A172 (cell line): ENCODE measurements at places on chromosomes 7 and 10. TPM values are rescaled to one million over a fixed set of nuclear protein-coding genes. Genes with fewer than 3 reads are reported as not detected.
A peak's percentile ranks its signal among the peaks of the same experiment; 100 is the strongest.

DNA sequence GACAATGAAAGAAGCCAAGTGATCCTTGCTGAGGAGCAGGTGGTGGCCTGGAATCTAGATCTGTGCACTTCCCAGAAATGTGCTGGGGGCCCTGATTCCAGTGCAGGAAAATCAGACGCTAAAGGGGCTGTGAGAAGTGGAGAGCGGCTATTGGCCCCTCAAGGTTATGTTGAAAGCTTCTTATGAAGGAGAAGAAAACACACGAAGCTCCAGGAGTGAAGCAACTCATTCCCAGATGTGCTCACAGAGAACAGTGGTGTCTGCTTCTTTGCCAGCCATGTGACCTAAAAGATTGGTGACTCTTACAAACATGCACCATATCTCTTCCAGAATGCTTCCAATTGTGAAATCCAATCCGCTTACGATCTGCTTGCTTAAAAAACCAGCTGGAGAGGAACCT is 679.3 kb upstream of the IGFBP3 start:
- no peak for DNase-seq

DNA sequence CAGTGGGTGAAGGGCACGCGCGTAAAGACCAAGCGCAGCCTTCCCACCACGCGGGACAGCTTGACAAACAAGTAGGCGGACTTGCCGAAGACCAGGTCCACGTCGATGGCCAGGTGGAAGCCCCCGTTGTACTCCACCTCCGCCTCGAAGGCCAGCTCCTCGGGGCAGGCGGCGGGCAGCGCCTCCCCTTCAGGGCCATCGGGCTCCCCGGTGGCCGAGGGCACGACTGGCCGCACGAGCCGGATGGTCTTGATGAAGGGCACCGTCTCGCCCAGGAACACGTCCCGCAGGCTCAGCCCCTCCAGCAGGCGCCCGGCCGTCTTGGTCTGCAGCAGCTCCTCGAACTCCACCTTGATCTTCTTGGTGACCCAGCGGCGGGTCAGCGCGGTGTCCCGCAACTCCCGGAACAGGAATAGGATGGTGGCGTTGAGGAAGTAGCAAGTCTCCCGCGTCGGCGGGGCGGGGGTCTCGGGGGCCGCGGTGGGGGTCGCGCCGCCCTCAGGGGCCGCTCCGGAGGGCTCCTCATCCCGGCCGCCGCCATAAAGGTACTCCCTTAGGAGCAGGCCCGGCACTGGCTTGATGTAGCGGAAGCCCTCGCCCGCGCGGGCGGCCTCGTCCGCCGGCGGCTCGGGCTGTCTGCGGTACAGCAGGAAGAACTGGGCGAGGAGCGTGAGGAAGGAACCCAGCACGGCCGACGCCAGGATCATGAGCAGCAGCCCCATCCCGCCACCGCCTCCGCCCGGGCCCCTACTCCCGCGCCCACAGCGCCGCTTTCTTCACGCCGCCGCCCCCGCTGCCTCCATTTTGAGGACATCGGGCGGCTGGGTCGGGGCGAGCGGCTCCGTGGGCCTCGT is 507 bp downstream of the PDZD8 start:
- peak; percentile 26 for DNase-seq

DNA sequence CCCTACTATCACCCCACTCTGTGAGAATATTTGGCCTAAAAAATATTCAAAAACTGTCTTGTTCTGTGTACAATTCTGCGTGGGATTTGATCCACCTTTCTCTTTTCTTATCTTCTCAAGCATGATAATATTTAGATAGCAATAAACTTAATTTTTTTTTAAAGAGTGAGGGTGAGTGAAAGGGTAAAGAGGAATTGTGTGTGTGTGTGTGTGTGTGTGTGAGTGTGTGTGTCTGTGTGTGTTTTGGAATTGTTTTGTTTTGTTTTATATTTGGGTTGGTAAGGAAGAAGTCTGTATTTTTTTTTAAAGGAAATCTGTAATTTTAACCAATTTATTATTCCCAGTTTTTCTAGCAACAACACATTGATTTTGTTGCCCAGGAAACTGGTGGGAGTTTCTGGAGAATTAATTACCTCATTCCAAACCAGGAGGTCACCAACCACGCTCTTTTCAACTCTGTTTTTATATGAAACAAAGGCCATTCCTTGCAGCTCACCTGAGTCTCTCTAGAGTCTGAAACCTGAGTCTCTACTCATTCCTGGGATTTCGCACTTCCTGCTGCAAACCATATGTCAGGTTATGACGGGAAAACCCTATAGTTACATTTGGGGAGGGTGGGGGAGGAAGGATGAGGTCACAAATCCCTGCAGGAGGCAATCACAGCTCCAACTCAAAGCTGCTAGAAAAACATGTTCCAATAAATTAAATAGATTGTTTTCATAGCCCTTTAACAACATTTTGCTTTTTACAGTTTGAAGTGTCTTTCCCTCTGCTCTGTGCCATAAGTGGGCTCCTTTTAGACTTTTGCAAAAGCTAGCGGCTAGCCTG is 38.1 kb upstream of the XPNPEP1 start:
- peak; percentile 29 for DNase-seq

- DNase-seq: no peak
Observed at GRCh38 chr10:33638374-33638773, 303.9 kb upstream of the NRP1 start.

CABCOCO1 gene
- 0.33 and 1.1 TPM in 2 replicates for total RNA-seq

DNA sequence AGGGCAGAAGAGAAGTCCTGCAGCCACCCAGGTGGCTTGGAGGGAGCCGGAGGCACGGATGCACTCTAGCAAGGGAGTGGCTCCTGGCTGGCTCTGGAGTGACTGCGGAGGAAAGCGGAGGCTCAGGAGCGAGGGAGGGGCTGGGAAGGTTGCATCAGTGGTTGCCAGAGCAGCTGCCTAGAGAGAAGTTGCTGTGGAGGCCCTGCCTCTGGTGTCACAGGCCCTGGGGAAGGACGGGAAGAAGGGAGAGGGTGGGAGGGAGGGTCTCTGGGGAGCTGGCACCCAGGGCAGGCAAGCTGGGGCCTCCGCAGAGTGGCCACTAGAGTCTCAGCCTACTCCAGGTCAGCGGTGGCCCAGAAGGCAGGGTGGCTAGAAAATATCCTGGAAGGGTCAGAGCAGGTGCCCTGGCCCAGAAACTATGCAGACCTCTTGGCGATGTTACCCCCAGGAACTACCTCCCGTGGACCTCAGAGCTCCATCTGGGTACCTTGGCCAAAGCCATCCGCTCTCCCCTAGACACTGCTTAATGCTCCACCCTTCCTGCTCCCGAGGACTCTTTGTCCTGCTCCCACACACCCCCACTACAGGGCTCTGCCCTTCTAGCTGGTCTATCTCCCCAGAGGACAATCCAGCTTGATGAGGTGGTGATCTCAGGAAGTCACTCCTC is 164.3 kb downstream of the NRF1 start:
- DNase-seq: no peak
